ENCODE measurements at places on chromosomes 2 and 18. TPM values are rescaled to one million over a fixed set of nuclear protein-coding genes. Genes with fewer than 3 reads are reported as not detected.

HAAO gene
- 38.9 TPM for total RNA-seq

ERICH2 gene
- total RNA-seq, result not detected

WDFY1 gene
- total RNA-seq, result 82.0 TPM

SLC11A1 gene
- 12.6 TPM for total RNA-seq

CPLX4 gene
- total RNA-seq, result not detected

SLC5A6 gene
- 42.3 TPM for total RNA-seq

FOXI3 gene
- not detected for total RNA-seq

SCTR gene
- total RNA-seq, result not detected

GBX2 gene
- total RNA-seq, result not detected

TLX2 gene
- 1.7 TPM for total RNA-seq

PJVK gene
- total RNA-seq, result 1.8 TPM

SETBP1 gene
- 16.1 TPM for total RNA-seq

NBAS gene
- 63.6 TPM for total RNA-seq

DSG1 gene
- not detected for total RNA-seq

TRIB2 gene
- total RNA-seq, result 10.6 TPM

SLC5A7 gene
- 0.13 TPM for total RNA-seq

GKN2 gene
- not detected for total RNA-seq

GLI2 gene
- 0.95 TPM for total RNA-seq

STPG4 gene
- total RNA-seq, result not detected

C2orf74 gene
- 2.8 TPM for total RNA-seq

SNED1 gene
- total RNA-seq, result 6.8 TPM

SLC39A10 gene
- total RNA-seq, result 30.5 TPM

Data from Peyer's patch (tissue), 4 donors.